Suppressor macrophage treated with lipopolysaccharide for 1 hour (primary cell): ENCODE measurements at places on chromosomes 3 and 15.

GRCh38 chr15:31258260-31258659 is 68.4 kb upstream of the KLF13 start:
- no peak for DNase-seq

GRCh38 chr15:59150185-59150584 is 45.2 kb downstream of the CCNB2 start:
- DNase-seq = no peak

DNA sequence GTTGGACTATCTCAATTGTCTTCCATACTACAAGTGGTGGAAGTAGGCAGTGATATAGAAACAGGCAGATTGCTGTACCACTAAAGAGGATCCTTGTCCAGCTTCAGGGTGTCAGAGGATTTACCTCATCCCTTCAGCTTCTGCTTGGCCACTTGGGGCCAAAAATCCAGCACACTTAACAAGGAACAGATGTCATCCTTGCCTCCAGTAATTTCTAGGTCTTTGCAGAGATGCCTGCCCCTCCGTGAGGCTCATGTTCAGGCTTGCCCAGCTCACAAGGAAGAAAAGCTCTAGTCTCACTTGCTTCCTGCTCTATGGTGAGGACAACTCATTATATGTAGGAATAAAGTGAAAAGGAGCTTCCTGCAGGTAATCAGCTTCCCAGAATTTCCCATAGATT is 510.3 kb downstream of the EPHA3 start:
- no peak for DNase-seq

GRCh38 chr3:65795166-65795565 is 243.6 kb downstream of the MAGI1 start:
- no peak for DNase-seq

- DNase-seq = no peak
Measured at GRCh38 chr3:157373783-157374182, 62.9 kb upstream of the PTX3 start.

GRCh38 chr3:58532794-58533220 is 4.2 kb downstream of the ACOX2 start:
- DNase-seq = peak; percentile 92

- no peak for DNase-seq
Measured at GRCh38 chr3:62999158-62999557, 123.9 kb upstream of the CADPS start.

GRCh38 chr3:190000187-190000860 is 120.4 kb downstream of the P3H2 start:
- DNase-seq = no peak

- DNase-seq = no peak
Measured at GRCh38 chr15:56124391-56124790, 119.3 kb downstream of the RFX7 start.

GRCh38 chr3:44185396-44185915 is 56.2 kb upstream of the TOPAZ1 start:
- DNase-seq = no peak

- DNase-seq = no peak
Measured at GRCh38 chr3:48364840-48365239, 7.2 kb upstream of the FBXW12 start.

- no peak for DNase-seq
Measured at GRCh38 chr3:128492671-128493569, at the start of gene GATA2. GATA2 (minus strand) TSS chr3:128493201; CDS start chr3:128487031, 6,170 bp downstream.

DNA sequence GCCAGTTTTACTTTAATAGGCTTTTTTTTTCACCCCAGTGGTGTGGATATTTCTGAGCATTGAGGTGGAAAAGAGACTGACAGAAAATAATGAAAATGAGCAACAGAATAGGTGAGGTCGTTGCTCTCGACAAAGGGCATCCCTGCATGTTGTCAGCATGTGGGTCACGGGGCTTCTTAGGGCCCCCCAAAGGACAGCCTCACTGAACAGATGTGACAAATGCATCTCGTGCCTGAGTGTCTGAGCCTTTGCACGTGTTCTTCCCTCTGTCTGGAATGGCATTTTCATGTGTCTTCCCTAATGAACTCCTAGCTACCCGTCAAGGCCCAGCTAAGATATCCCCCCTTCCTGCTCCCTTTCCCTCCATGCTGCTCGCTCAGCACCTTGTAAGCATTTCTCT is 31.8 kb downstream of the FAH start:
- DNase-seq = no peak

DNA sequence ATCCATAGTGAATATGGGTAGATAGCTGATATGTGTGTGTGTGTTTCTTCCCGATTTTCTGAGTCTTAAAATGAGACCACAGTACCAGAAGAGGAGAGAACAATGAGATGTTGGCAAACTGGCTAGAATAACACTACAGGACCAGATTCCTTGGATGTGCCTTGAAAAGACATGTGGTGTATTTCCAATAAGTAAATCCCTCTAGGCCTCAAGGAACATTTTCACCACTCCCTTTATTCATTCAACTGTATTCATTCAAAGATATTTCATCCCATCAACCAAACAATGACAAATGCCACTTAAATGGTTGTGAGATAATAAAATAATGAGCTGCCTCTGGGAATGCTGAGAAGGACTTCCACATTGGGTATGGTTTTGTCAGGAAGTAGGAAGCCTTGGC is 8.7 kb upstream of the BNC1 start:
- DNase-seq = no peak

- DNase-seq = no peak
Measured at GRCh38 chr3:155327430-155327829, 33.9 kb upstream of the STRIT1 start.

DNA sequence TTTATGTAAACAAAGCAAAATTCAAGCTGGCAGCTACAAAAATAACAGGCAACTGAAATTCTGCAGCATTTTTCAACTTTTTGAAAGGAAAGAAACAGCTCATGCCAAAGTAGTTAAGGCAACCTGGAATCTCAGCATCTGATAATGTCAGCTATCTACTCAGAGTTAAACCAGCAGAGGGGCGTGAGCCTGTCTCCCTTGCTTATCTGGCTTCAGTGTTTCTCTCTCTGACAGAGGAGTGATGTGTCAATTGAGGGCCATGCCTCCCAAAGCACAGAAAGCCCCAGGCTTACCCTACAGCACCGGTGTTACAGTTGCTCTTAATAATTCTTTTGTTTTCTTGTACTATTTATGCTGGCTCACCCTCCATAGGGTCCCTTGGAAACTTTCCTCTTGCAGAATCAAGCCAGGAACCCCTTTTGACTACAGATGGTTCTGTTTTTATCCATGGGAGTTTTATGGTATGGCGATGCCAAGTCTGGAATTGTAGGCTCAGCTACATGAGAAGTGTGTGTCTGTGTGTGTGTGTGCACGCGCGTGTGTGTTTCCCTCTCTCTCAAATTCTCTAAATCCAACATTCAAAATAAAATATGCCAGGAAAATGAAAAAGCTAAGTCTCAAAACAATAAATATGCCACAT is 7.3 kb downstream of the TMEM212 start:
- DNase-seq = no peak

DNA sequence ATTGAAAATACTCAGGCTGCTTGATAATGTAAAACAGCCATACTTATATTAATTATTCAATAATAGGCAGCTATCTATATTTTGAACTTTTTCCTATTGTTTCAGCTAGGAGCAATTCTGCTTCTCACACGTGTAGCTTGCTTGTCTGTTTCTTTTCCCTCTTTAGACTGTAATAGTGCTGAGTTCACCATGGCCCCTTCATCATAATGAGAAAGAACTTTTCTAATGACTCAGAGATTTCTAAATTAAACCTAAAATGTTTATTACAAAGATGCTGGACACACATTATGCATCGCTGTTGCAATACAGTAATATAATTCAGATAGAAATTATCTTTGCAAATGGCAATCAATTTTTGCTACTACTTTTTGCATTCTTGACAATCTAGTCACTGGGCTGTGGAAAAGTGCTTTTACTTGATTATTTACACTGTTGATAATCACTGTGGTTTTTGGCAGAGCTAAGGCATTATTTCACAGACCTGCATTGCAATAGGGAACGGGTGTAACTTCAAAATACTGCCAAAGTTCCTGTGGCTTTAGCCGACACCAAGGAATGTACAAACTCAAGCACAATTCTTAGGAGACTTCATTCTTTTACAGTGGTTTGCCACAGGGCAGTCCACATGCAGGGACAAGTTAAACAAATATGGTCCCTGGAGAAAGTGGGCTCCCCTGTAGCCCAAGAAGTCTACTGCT is 281.0 kb upstream of the TBL1XR1 start:
- no peak for DNase-seq

GRCh38 chr3:138310494-138310893 is 19.2 kb downstream of the NME9 start:
- DNase-seq = no peak

DNA sequence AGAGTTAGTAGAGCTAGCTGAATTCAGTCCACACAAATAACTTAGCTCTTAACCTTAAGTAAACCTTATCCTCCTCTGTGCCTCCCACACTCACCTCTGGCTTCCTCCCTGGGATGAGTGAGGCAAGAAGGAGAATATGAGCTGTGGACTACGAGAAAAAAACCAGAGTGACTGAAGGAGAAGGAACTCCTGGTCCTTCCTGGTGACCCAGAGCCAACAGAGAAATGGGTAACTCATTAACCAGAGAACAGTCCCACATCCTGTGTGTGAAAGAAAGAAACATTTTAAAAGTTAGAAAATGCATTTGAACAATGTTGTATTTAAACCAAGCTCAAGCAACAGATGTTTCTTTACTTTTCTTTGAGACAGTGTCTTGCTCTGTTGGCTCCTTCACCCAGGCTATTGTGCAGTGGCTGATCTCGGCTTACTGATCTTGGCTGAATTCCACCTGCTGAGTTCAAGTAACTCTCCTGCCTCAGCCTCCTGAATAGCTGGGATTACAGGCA is 27.5 kb upstream of the FAM81A start:
- DNase-seq = peak; percentile 78

DNA sequence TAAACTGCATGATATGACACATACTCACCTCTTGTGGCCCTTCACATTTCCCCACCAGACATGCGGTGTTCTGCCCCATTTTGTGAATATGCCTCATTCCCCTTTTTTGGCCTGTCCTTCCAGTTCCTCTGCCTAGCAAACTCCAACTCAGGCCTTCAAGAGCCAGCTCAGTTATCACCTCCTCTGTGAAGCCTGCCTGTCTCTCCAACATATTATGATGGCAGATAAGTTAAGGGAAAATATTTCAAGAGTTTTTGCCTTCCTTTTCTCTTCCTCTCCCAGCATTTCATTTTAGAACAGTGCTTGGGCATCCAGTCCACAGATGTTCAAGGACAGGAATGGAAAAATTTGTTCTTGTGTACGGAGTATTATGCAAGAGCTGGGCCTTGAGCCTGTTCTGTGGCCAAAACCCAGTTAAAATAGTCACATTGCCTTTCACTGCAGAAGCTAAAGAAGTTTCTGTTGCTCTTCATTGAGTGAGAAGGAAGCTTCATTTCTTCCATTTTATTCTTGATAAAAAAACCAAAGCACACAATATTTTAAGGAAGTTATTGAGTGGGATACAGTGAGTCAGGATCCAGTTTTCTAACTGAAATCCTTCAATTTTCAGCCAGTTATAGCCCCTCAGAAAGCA is 192.0 kb downstream of the GHSR start:
- DNase-seq = peak; percentile 59
